ENCODE measurements at places on chromosomes 13 and 19. TPM values are rescaled to one million over a fixed set of nuclear protein-coding genes. Genes with fewer than 3 reads are reported as not detected.

GRCh38 chr19:18999016-18999758 lies 34.1 kb downstream of the SUGP2 start:
- DNase-seq, result no peak
- H3K4me1 ChIP-seq, result peaks cover 4% of the 10 kb centered on the region
- H3K27ac ChIP-seq, result no peak overlapping the region
- H3K27me3 ChIP-seq, result no peaks in the 10 kb centered on the region
- peaks cover 60% of the 10 kb centered on the region for H3K36me3 ChIP-seq
- no peak overlapping the region for H3K4me3 ChIP-seq

DNA sequence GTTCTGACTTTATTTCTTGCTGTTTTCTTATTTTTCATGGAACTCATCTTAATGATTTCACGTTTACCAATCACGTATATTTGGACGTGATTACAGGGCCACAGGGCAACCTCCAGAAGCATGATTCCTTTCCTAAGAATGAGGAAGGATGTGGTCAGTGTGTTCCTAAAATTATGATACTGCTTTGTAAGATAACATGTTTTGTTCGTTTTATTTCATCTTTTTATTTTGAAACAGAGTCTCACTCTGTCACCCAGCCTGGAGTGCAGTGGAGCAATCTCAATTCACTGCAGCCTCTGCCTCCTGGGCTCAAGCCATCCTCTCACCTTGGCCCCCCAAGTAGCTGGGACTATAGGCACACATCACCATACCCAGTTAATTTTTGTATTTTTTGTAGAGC lies 24.8 kb upstream of the LAIR1 start:
- H3K4me3 ChIP-seq, result no peak overlapping the region
- H3K27me3 ChIP-seq, result peaks cover 14% of the 10 kb centered on the region
- H3K4me1 ChIP-seq, result no peaks in the 10 kb centered on the region
- H3K27ac ChIP-seq, result no peak overlapping the region
- H3K36me3 ChIP-seq, result no peaks in the 10 kb centered on the region
- DNase-seq, result no peak

GRCh38 chr19:48354332-48354992 lies 9.3 kb downstream of the TMEM143 start:
- H3K27ac ChIP-seq, result no peak overlapping the region
- no peak for DNase-seq
- no peaks in the 10 kb centered on the region for H3K27me3 ChIP-seq
- no peaks in the 10 kb centered on the region for H3K36me3 ChIP-seq
- H3K4me1 ChIP-seq, result no peaks in the 10 kb centered on the region

The ZNF419 gene
- polyA plus RNA-seq, result 13.6 TPM

- no peak overlapping the region for H3K27ac ChIP-seq
- no peaks in the 10 kb centered on the region for H3K27me3 ChIP-seq
- no peak overlapping the region for H3K4me3 ChIP-seq
- peaks cover 8% of the 10 kb centered on the region for H3K4me1 ChIP-seq
- H3K36me3 ChIP-seq, result no peaks in the 10 kb centered on the region
Observed at GRCh38 chr19:18020212-18021085, 12.5 kb downstream of the ARRDC2 start.

The ZNF850 gene
- 2.1 TPM for polyA plus RNA-seq

The OR7C1 gene
- polyA plus RNA-seq, result 0.03 TPM
